ENCODE measurements at places on chromosomes 2 and 18. TPM values are rescaled to one million over a fixed set of nuclear protein-coding genes. Genes with fewer than 3 reads are reported as not detected.

LYPD6B gene
- 1.7 TPM for total RNA-seq

ALK gene
- 0.07 TPM for total RNA-seq

TOGARAM2 gene
- 0.81 TPM for total RNA-seq

FIGN gene
- 0.84 TPM for total RNA-seq

CPLX4 gene
- not detected for total RNA-seq

FBXO48 gene
- 1.9 TPM for total RNA-seq

CCDC68 gene
- total RNA-seq, result 32.5 TPM

VWC2L gene
- total RNA-seq, result not detected

GALNT3 gene
- 82.8 TPM for total RNA-seq

ASIC4 gene
- not detected for total RNA-seq

TCF23 gene
- not detected for total RNA-seq

HOXD12 gene
- total RNA-seq, result not detected

CD226 gene
- 2.7 TPM for total RNA-seq

PLB1 gene
- 2.4 TPM for total RNA-seq

CGREF1 gene
- total RNA-seq, result 0.41 TPM

SMYD1 gene
- not detected for total RNA-seq

POTEC gene
- total RNA-seq, result not detected

KIF1A gene
- total RNA-seq, result 1.9 TPM

SNED1 gene
- total RNA-seq, result 14.1 TPM

ERFE gene
- 0.58 TPM for total RNA-seq

MYO1B gene
- 35.1 TPM for total RNA-seq

PIKFYVE gene
- total RNA-seq, result 20.5 TPM

CDK15 gene
- 1.4 TPM for total RNA-seq

GATA6 gene
- 21.9 TPM for total RNA-seq

ARPC2 gene
- total RNA-seq, result 322 TPM

PREB gene
- total RNA-seq, result 47.0 TPM

TDRD15 gene
- not detected for total RNA-seq

TNFAIP6 gene
- 2.3 TPM for total RNA-seq

WNT6 gene
- 0.41 TPM for total RNA-seq

ELAC1 gene
- total RNA-seq, result 11.3 TPM

TUBA3E gene
- not detected for total RNA-seq

REG1A gene
- 0.89 TPM for total RNA-seq

RTN4 gene
- 219 TPM for total RNA-seq

HOXD13 gene
- 1.1 TPM for total RNA-seq
